ENCODE measurements at places on chromosomes 1 and 21.
A peak's percentile ranks its signal among the peaks of the same experiment; 100 is the strongest.

DNA sequence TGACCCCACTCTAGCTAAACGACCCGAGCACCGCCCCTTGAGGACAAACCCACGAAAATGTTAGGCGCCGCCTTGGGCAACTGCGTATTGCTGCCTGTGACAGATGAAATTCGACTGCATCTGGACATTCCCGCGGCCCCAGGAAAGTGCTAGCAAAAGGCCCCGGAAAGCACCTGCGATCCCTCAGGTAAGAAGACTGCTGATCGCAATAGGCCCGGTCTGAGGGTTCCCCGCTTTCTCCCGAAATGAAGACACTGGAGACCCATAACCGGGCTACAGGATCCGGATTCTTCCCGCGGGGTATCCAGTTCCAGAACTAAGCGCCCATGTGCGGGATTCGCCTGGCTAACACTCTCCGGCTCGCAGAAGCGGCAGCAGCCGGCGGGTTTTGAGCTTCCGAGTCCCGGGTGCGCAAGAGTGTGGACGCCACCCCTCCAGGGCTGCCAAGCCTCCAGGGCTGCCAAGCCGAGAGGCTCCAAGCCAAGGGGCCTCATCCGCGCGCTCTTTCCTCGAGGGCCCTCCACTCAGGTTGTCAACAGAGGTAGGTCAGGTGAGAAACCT, 157.9 kb upstream of the NBPF11 start:
- no peak for DNase-seq

DNA sequence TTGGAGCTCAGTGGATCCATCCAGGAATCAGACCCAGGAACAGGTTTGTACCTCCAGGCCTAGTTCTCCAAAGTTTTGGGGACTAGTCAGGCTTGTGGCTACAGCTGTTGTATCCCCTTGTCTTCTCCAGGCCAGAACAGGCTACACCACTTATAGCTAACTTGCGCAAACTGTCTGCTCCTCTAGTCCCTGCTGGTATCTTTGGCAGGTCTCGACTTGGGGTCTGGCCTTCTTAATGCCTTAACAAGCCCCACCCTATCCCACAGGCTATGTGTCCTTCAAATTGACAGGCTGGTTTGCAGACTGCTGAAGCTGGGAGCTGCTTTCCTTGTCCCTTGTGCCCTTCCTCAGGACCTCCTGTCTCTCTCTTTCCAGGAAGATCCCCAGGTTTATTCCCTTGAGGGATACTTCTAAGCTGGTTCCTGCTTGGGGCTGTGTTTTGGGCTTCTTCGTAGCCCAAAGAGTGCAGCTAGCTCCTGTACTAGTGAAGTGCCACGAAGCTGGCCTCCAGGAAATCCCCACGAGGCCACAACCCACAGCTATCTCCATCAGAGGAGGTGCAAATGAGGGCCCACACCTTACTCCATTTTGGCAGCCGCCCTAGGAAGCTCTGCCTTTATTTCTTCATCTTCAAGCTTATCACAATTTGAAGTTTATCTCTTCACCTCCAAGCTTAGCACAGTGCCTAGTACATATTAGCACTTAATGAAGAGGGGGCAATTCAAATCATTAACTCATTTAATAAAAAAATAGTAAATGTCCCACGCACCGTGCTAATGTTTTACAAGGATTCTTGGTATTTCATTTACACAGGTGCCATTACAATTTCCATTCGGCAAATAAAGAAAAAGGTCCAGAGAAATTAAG, 683 bp upstream of the DMAP1 start:
- DNase-seq: no peak

DNA sequence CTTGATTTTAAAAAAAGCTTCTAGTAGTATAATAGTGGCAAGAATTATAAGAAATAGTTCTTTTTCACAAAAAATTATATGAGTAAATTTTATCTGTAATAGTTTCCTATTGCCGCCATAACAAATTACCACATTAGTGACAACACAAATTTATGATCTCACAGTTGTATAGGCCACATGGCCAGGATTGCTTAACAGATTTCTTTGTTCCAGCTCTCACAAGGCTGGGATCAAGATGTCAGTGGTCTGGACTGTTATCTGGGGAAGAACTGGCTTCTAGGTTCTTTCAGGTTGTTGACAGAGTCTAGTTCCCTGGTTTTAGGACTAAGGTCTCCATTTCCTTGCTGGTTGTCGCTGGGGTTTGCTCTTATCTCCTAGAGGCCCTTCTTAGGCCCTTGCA, 236.4 kb downstream of the USP25 start:
- DNase-seq: no peak

- DNase-seq: no peak
Observed at GRCh38 chr1:63773496-63773814, 362 bp upstream of the ROR1 start.

DNA sequence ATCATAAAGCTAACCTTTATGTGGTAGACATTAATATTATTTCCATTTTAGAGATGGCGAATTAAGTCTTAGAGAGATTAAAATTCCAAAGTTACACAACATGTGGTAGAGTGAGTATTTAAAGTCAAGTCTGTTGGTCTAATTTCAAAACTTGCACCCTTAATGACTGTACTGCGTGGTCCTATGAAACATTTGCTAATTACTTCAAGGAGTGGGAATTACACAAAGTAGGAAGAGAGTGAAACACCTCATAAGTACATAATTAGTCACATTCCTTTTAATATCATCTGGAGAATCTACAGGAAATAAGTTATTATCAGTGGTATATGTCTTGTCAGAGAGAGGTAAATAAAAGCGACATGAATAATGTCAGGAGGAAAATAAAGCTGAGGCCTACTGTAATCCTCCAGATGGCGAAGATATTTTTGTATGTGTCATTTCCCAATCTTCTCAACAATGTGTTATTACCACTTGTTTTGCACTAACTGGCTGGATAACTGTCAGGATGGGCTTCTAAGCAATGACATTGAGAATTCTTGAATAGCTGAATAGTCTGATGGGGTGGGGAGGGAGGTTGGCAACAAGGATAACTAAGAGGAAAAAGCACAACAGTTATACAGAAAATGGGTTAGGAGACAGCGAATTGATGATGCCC, 95.5 kb downstream of the TNFSF18 start:
- no peak for DNase-seq

DNA sequence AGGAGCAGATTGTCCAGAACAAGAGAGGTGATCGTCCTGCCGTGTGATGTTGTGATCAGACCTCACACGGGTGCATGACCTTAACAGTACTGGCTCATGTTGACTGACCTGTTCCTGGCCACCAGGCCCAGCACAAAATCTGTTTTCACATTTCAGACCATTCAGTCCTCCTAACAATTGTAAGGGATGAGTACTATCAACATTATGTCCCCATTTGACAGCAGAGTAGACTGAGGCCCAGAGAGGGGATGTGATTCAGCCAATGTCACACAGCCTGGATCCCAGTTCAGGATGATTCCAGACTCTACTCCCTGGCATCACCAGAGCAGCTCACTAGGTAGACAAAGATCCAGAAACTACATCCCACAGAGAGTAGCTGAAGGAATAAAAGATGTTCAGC, 7.4 kb upstream of the TAS1R2 start:
- no peak for DNase-seq

GRCh38 chr1:157288996-157289395, 150.8 kb upstream of the ETV3 start:
- peak; percentile 37 for DNase-seq

GRCh38 chr1:56160773-56161315, 418.5 kb downstream of the PLPP3 start:
- DNase-seq: no peak

DNA sequence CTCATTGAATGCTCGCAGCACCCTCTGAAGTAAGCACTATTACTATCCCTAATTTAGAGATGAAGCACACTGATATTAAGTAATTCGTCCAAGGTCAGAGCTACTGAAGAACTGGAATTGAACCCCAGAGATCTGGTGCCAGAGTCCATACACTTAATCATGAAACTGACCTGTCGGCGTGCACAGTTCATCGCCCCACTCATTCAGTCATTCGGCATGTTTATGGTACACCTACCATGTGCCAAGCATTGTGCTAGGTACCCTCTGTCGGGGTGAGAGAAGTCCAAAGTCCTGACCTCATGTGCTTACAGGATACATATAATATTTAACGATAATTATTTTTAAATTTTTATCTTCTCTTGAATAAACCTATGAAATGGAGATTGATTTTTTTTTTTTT, 5.6 kb upstream of the CENPS start:
- DNase-seq: no peak

DNA sequence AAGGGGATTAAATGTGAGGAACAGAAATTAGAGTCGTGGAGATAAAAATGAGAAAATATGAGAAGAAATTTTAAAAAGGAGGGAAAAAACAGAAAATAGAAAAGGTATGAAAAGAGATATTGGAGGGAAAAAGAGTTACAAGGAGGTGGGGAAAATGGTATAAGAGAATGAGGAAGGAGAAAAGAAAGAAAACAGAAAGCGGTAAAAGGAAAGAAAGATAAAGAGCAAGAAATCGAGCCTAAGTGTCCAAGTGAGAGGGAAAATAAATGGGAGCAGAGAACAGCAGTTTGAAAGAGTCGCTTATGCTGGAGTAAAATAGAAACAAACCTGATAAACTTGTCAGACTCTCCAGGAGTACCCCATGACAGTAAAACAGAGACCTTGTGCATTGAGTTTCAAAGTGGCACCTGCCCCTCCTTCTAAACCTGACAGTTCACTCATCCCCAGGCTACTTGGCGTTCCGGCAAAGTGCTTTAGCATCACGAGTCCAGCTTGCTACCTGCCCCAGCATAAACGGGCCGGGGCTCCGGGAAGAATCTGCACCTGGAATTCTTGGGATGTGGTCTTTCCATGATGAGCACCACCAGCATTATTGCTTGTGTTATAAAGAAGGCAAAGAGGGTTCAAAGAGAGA, 585 bp downstream of the NEGR1 start:
- no peak for DNase-seq

DNA sequence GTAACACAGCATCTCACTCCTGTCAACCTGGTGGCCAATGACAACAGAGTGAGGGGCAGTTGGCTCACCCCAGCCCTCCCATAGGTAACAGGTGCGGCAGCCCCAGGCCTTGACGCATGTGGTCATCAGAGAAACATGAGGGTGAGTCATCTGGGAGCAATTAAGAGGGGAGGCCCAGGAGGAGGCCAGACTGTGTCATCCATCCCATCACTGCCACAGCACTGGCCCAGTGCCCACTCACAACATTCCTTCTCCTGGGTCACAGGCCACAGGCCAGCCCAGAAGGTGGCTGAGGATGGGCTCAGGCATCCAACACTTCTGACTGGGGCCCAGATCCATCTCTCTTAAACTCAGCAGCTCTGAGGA, 17.1 kb downstream of the TEX35 start:
- no peak for DNase-seq

DNA sequence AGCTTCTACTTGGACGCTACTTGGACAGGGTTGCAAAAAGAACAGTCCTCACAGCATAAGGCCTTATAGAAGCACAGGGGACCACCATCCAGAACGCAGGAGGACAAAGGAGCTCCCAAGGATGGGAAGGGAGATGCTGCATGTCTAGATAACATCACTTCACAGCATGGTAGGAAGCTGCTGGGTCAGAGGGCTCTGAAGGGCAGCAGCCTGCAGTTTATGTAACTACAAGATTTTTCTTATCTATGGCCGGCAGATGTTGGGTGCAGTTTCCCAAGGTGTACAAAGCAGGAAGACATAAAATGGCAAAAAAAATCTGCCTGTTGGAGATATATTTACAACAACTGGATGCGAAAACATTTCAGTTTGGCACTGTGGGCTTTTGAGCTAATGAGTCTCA, 45.3 kb upstream of the SLC5A9 start:
- no peak for DNase-seq

- DNase-seq: no peak
Observed at GRCh38 chr1:210633636-210634035, 304.9 kb downstream of the HHAT start.

- DNase-seq: no peak
Observed at GRCh38 chr1:16926491-16927073, 4.9 kb downstream of the CROCC start.

DNA sequence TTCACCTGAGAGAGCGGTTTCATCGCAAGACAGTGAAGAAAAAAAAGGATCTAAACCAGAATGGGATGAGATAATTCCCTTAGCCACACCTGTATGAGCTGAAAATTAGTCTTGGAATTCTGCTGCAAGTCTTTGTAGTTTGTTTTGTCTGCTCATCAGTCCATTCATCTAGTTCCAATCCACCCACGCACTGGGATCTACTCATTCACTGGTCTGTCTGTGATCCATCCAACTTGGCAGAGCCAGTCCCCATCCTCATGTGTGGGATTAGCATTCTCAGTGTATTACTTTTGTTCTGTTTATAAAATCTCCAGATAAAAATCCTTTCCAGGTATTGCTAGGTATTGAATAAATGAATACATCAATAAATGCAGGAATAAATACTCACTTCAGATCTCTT, 266.5 kb upstream of the USP24 start:
- DNase-seq: no peak

- no peak for DNase-seq
Observed at GRCh38 chr1:27682351-27682944, 10.5 kb upstream of the IFI6 start.

- DNase-seq: no peak
Observed at GRCh38 chr21:35288238-35288637, 239.1 kb upstream of the RUNX1 start.

GRCh38 chr1:151641229-151641628, 29.4 kb downstream of the SNX27 start:
- DNase-seq: no peak

- DNase-seq: no peak
Observed at GRCh38 chr1:93651695-93652094, 29.9 kb downstream of the BCAR3 start.

DNA sequence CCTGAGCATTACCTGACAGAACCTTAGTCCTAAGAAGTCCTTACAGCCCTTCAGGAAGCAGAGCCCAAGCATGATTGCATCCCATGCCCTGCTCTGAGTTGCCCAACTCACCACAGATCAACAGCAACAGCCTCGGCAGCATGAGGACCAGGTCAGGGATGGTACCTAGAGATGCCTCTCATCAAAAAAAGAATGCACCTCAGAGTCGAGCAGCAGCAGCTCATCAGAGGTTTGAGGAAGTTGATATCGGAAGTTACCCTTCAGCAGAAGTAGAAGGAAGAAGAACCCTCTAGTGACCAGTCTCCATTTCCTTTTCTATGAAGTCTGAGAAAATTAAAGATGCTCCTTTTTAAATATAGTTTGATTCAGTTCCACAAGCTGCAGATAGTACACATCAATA, at the start of gene FCRL1:
Gene FCRL1 (minus strand): TSS at position 225 of the 400 bp plus-strand sequence. CDS start 83 bp downstream, at position 142.
- no peak for DNase-seq

- DNase-seq: no peak
Observed at GRCh38 chr1:119573886-119574285, 66.9 kb downstream of the HSD3B1 start.

DNA sequence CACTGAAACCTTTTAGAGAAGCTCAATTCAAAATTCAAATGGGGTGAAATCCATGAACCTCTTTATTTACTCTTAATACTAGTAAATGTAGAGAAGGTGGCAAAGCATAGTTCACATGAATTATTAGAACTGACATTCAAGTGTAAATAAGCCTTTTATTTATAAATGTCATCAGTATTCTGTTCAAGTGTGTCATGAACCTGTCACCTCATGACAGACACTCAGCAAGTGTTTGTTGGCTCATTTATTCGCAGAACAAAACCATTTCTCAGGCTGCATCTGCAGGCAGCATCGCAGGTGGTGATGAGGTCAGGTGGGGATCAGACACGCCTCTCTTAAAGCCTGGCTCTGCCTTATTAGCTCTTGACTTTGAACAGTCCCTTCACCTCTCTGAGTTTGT, 116.6 kb downstream of the SETD4 start:
- no peak for DNase-seq

Data from KBM-7 (cell line).